ENCODE measurements at places on chromosomes 13 and 19.

DNA sequence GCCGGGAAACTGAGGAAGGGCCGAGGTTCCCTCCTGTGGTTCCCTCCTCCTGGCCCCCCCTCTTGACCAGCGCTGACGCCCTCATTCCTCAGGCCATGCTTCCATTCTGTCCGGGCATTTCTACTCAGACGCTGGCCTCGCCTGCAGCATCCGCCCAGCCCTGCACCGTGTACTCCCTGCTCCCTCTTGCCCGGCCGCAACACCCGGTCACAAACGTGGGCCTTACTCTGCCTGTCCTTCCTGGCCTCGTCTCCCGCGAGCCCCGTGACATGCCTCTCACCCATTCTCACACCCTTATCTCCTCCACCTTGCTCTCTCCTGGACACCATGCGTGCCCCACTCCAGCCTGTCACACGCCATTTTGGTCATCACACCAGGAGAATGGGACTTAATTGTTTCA is 11.3 kb downstream of the HDGFL2 start:
- no peak for DNase-seq

GRCh38 chr19:18698321-18699167 is 15.1 kb downstream of the CRTC1 start:
- no peak for DNase-seq

DNA sequence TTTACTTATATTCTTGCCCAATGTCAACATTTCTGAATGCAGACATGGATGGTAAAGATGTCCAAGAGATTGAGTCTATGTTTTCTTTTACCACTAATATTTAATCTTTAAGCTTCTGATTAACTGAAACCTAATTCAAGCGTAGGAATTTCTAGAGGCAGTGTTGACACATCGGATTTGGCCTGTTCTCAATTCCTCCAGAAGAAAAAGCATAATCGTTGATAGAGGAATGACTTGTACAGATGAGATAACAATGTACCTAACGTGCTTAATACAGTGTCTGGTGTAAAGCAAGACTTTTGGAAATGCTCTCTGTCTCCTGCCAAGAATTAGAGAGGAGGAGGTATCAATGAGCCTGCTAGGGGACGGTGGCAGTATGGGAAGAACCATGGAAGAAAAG is 35.2 kb downstream of the SLC15A1 start:
- no peak for DNase-seq

GRCh38 chr13:62906896-62907295 is 1491.2 kb upstream of the PCDH20 start:
- no peak for DNase-seq

GRCh38 chr13:37070145-37070695 is 10.7 kb upstream of the SUPT20H start:
- DNase-seq = no peak

DNA sequence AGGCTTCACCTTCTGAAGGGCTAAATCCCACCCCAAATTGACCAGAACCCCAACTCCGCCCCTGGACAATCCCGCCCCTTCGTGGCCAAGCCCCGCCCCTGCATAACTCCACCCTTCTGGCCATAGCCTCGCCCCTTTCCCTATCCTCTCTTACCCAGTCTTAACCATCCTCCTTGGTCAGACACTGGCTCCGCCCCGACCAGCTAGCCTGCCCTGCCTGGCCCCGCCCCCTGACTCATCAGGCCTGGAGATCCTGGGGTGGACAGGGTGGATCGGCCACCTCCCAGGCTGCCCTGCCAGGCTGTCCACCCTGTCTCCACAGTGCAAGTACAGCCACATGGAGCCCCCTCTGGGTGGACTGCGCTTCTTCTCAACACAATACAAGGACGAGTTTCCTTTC is 8.0 kb upstream of the ZNF358 start:
- peak; percentile 57 for DNase-seq

GRCh38 chr13:87093399-87093798 is 577.8 kb upstream of the SLITRK5 start:
- no peak for DNase-seq

DNA sequence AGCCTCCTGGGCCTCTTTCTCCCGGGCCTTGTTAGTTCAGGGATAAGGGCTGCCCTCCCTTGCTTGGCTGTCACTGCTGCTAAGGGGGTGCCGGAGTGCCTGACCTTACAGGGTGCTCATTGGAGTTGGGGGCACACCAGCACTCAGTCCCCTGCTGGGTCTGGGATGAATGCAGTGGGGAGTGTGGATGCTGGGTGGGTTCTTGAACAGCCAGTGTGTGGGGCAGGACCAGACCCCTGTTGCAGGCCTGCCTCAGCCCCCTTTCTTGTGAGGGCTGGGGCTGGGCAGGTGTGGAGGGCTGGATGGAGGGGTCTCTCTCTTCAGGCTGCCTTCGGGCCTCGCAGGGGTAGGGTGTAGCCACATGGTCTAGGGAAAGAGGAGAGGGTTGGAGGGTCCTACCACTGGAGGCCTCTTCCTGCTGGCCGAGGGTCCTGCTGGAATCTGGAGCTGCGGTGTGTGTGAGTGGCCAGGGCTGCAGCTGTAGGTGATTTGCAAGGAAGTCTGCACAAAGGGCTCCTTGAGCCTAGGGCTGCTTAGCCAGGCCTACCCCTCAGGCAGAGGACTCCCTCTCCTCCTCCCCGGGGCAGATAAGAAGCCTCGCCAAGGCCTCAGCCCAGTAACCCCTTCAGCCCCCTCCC is 3.2 kb downstream of the CEBPA start:
- DNase-seq = no peak

GRCh38 chr13:21833921-21834320 is 163.0 kb downstream of the FGF9 start:
- no peak for DNase-seq

GRCh38 chr19:19489804-19490204 is 25.5 kb downstream of the TSSK6 start:
- no peak for DNase-seq

GRCh38 chr13:37944869-37945442 is 75.4 kb upstream of the TRPC4 start:
- DNase-seq = no peak

GRCh38 chr13:73096173-73096572 is 37.4 kb downstream of the KLF5 start:
- no peak for DNase-seq

- no peak for DNase-seq
These were observed 164.2 kb downstream of the ABCC4 start for GRCh38 chr13:95137096-95137495.

- DNase-seq = no peak
These were observed 606 bp downstream of the ERCC5 start for GRCh38 chr13:102846261-102847015.

DNA sequence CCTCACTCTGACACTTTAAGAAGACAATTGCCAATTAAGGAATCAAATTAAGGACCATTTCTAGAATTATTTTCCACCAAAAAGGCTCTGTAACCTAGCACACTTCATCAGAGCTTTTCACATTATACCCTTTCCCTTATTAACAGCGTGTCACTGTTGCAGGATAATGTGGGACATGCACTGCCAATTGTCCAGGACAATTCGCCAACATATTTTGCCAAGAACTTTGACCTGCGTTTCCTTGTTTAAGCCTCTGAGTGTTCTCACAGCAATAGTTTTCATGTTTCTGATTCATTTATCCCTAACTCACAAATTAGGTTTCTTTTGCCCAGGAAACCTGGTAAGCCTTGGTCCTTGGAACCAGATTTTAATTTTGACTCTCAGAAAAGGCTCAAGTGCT is 13.3 kb downstream of the COL4A1 start:
- no peak for DNase-seq

- no peak for DNase-seq
These were observed 43.6 kb downstream of the ZNF611 start for GRCh38 chr19:52691215-52691610.

GRCh38 chr13:99991828-99992775 is 10.5 kb downstream of the ZIC2 start:
- DNase-seq = no peak

GRCh38 chr19:12766051-12766521 is 9.3 kb downstream of the HOOK2 start:
- peak; percentile 88 for DNase-seq

- no peak for DNase-seq
These were observed 5.8 kb downstream of the FUZ start for GRCh38 chr19:49807058-49807903.

- DNase-seq = no peak
These were observed 227.4 kb downstream of the ABCC4 start for GRCh38 chr13:95073747-95074311.

DNA sequence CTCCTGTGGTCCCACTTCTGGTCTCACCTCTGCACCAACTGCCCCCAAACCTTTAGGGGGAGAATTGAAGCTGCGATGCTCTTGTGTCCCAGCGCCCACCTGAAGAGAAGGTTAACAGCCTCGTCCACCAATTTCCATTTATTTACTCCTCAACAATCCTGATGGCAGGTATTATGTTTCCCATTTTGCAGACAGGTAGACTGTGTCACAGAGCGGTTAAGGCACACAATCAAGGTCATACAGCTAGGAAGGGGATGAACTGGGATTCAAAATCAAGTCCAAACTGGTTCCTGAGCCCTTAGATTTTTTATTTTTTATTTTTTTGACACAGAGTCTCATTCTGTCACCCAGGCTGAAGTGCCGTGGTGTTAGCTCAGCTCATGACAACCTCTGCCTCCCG is 6.2 kb downstream of the DNASE2 start:
- DNase-seq = no peak

- no peak for DNase-seq
These were observed 59.5 kb downstream of the ZIC5 start for GRCh38 chr13:99911965-99912566.

DNA sequence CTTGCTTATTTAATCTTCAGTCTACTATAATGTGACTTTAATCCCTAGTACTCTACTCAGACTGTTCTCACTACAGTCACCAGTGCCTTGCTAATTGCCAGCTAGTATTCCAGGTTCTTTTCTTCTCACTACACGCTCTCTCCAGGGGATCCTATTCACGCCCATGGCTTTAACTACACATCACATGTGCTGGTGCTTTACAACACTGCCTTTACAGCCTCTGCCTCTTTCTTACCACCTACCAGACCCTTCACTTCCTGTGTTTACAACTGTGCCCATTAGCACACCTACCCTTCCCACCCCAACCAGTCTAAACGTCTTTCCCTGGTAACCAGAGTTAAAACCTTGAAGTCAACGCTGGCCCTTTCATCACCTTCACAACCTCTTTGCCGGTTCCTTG is 249.5 kb downstream of the DNAJC15 start:
- DNase-seq = no peak

DNA sequence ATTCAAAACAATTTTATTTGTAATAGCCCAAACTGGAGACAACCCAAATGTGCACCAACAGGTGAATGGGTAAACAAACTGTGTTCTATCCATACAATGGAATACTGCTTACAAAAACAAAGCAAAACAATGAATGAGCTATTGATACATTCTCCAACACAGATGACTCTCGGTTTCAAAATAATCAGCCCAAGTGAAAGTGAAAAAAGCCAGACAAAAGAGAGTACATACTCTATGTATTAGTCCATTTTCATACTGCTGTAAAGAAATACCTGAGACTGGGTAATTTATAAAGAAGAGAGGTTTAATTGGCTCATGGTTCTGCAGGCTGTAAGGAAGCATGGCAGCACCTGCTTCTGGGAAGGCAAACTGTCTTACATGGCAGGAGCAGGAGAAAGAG is 65.2 kb upstream of the LRCH1 start:
- DNase-seq = no peak

DNA sequence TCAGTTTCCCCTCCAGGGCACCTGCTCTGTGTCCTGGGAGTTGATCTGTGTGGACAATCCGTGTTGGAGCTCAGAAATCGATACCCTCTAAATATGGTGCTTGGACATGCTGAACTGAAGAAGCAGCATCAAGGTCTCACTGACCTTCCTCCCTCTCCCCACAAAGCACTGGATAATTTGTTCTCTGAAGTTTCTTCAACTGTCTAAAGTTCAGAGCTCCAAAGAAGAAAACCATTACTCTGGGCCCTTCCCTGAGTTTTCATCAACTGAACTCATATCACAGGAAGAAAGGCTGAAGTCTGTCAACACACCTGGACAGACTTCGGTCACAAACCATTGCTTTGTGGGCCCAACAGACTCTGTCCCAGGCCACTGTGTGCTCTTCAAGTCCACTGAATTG is 132.1 kb downstream of the RGCC start:
- DNase-seq = no peak

GRCh38 chr13:51733374-51734298 is 70.3 kb downstream of the DHRS12 start:
- no peak for DNase-seq

DNA sequence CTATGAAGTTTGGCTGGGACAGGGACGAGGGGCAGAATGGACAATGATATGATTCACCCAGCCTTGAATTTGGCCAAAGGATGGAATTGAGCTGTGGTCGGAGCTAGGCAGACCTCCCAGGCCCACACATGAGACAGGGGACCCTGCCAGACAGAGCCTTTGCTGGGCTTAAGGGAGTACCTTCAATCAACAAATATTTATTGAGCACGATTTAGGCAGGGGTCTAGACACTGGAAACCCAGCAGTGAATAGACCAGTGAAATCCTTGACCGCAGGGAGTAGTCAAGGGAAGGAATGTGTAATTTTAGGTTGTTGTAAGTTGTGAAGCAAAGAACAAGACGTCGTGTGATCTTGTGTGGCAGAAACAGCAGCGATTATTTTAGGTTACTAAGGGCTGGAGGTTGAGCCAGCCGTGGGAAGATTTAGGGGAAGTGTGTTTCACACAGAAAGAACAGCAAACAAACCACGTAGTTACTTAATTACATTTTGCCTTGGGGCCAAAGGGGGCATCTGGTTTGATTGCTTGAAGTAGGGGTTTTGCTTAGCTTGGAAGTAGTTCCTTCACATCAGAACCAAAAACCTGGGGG is 16.9 kb upstream of the AP1M2 start:
- DNase-seq = peak; percentile 30

DNA sequence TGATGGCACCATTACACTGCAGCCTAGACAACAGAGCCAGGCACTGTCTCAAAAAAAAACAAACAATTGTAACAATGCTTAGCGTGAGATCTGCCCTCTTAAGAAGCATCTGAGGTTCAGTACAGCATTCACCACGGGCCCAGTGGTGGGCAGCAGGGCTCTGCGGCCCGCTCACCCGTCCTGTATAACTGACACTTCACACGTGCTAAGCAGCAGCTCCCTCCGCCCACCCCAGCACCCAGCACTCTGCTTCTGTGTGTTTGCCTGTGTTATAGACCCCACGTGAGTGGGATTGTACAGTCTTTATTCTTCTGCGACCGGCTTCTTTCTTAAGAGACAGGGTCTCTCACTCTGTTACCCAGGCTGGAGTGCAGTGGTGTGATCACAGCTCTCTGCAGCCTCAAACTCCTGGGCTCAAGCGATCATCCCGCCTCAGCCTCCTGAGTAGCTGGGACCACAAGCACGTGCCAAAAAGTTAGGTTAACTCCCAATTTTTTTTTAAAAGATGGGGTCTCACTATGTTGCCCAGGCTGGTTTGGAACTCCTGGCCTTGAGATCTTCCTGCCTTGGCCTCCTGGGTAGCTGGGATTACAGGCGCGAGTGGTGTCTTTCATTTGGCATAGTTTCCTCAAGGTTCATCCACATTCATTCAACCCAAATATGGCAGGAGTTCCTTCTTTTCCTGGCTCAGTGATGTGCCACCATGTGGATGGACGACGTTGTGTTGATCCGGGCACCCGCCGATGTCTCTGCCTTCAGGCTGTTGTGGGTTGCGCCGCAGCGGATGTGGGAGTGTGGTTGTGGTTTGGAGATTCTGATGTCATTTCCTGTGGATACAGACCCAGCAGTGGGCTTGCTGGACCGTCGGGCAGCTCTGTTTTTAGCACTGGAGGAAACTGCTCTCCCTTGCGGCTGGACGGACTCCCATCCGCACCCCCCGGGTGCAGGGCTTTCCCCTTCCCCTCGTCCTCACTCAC is 170.0 kb downstream of the KDM4B start:
- DNase-seq = peak; percentile 77

Data from right hindlimb (tissue), 1 donor.